ENCODE measurements at places on chromosomes 2 and 18.

DNA sequence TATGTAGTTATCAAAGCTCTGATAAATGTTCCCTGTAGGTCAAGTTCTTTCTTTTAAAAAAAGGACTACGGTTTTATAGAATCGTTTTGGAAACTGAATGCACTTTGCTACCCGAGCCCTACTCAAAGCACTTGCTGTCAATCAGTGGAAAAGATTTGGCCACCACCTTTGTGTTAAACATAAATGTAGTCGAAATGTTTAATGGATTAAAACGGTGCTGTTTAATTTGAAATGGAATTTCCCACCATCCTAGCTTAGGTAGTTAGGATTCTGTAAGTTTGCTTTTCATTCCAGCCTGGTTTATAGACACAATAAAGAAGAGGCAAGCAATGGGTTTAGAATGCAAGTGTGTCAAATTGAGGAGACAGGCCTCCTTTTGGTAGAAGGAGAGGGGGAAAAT, 69.4 kb upstream of the MMADHC start:
- DNase-seq: no peak

- no peak for DNase-seq
These were observed 60.4 kb upstream of the TNP1 start for GRCh38 chr2:216920143-216920876.

- DNase-seq: no peak
These were observed 111.5 kb downstream of the CYP26B1 start for GRCh38 chr2:72036173-72036545.

GRCh38 chr2:218256612-218257350, 4.0 kb upstream of the GPBAR1 start:
- DNase-seq: no peak

DNA sequence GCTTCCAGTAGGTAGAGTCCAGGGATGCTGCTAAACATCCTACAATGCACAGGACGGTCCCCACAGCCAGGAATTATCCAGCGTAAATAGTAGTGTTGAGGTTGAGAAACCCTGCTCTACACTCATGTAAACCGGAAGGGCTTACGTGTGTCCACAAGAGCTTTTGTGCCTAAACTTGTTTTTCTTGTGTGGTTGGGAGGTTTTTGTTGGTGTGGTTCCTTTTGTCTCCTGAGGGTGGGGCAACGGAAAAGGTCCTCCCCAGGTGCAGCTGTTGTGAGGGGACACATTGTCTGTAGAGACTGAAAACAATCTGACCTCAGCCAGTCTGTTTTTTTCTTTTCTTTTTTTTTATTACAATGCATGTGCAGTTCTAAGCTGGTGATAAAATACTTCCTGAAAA, 72.7 kb upstream of the MGAT5 start:
- peak; percentile 81 for DNase-seq

GRCh38 chr2:223529696-223530095, 72.5 kb downstream of the SCG2 start:
- DNase-seq: no peak
